ENCODE measurements at places on chromosomes 3 and 15. TPM values are rescaled to one million over a fixed set of nuclear protein-coding genes. Genes with fewer than 3 reads are reported as not detected.

Gene RASL12
- 1.6 TPM for total RNA-seq

Gene TICRR
- total RNA-seq = 0.44 TPM

Gene CTXN2
- not detected for total RNA-seq

Gene SAMD7
- not detected for total RNA-seq

Gene TXNRD3
- 5.3 TPM for total RNA-seq

Gene CD276
- 137 TPM for total RNA-seq

Gene CACNA2D3
- not detected for total RNA-seq

Gene PARL
- total RNA-seq = 28.5 TPM

Gene INAFM2
- total RNA-seq = 12.5 TPM

Gene IL17RE
- 0.72 TPM for total RNA-seq

Gene NOX5
- total RNA-seq = 0.22 TPM

Gene EDC3
- 11.2 TPM for total RNA-seq

Gene IL5RA
- not detected for total RNA-seq

Gene TMEM108
- total RNA-seq = not detected

Gene SERPINI2
- not detected for total RNA-seq

Gene ISLR
- total RNA-seq = 25.8 TPM

Gene GRIP2
- total RNA-seq = 0.44 TPM

Gene LRRC2
- 1.4 TPM for total RNA-seq

Gene B3GALNT1
- total RNA-seq = 12.3 TPM

Gene CTXND1
- total RNA-seq = not detected

Gene ZNF148
- 26.9 TPM for total RNA-seq

Gene FANCD2OS
- not detected for total RNA-seq

Gene SLC22A14
- total RNA-seq = 0.14 TPM

Gene GHRL
- not detected for total RNA-seq

Gene CIAO2A
- total RNA-seq = 52.8 TPM

Gene LSAMP
- total RNA-seq = under 0.01 TPM

Gene CCNB2
- total RNA-seq = 48.0 TPM

Gene GOLGA6L26
- not detected for total RNA-seq

Gene SCAANT1
- not detected for total RNA-seq

Gene LRTM1
- total RNA-seq = not detected

Gene SNURF
- total RNA-seq = 4.2 TPM

Gene SSR3
- total RNA-seq = 638 TPM

Gene HTR3E
- not detected for total RNA-seq

Gene CAMK2N2
- 0.14 TPM for total RNA-seq

Gene ZNF501
- total RNA-seq = 4.6 TPM

Gene ARGFX
- not detected for total RNA-seq

Gene CD80
- not detected for total RNA-seq

Gene NEK10
- 1.5 TPM for total RNA-seq

Gene SEMA3B
- total RNA-seq = 25.4 TPM

Gene GOLGA6L10
- 1.8 TPM for total RNA-seq

Gene PRTG
- total RNA-seq = 1.1 TPM

Gene A4GNT
- total RNA-seq = not detected

Gene ATP2B2
- not detected for total RNA-seq

Gene LACTB
- total RNA-seq = 21.4 TPM

Data from placental pericyte (primary cell).